ENCODE measurements at places on chromosomes 7 and 10.

- no peak for DNase-seq
Observed at GRCh38 chr7:116588641-116589594, 64.1 kb downstream of the CAV1 start.

- no peak for DNase-seq
Observed at GRCh38 chr7:93006480-93007095, 111.2 kb downstream of the SAMD9 start.

GRCh38 chr7:101238226-101239182 lies 902 bp upstream of the CLDN15 start:
- DNase-seq: no peak

GRCh38 chr7:66894463-66895080 lies 26.5 kb upstream of the TMEM248 start:
- no peak for DNase-seq

GRCh38 chr10:76245951-76246495 lies 814.6 kb downstream of the LRMDA start:
- DNase-seq: no peak

GRCh38 chr10:52378124-52378523 lies 64.0 kb downstream of the DKK1 start:
- no peak for DNase-seq

- DNase-seq: no peak
Observed at GRCh38 chr7:130127821-130128317, 57.5 kb downstream of the KLHDC10 start.

- no peak for DNase-seq
Observed at GRCh38 chr10:44340557-44340956, 44.3 kb downstream of the CXCL12 start.
